ENCODE measurements at places on chromosomes 2 and 18. TPM values are rescaled to one million over a fixed set of nuclear protein-coding genes. Genes with fewer than 3 reads are reported as not detected.

The CHRNA1 gene
- not detected for total RNA-seq

The FAM117B gene
- total RNA-seq, result 6.7 TPM

The TMEM182 gene
- 1.8 TPM for total RNA-seq

The TXNL1 gene
- 78.5 TPM for total RNA-seq

The IDH1 gene
- total RNA-seq, result 108 TPM

The TPO gene
- total RNA-seq, result 1.9 TPM

The PFN4 gene
- not detected for total RNA-seq

The DES gene
- 279 TPM for total RNA-seq

The SF3B1 gene
- 171 TPM for total RNA-seq

The RIT2 gene
- total RNA-seq, result not detected

The IRS1 gene
- total RNA-seq, result 3.5 TPM

The TMEM247 gene
- total RNA-seq, result not detected

The COLEC12 gene
- 12.2 TPM for total RNA-seq
